ENCODE measurements at places on chromosomes 5 and 9.

- no peak for DNase-seq
Measured at GRCh38 chr5:128271859-128272464, 188.4 kb downstream of the SLC12A2 start.

- no peak for DNase-seq
Measured at GRCh38 chr5:6822556-6823343, 109.5 kb downstream of the TENT4A start.

- no peak for DNase-seq
Measured at GRCh38 chr9:93164085-93164484, 19.9 kb upstream of the WNK2 start.

- DNase-seq = no peak
Measured at GRCh38 chr9:80012557-80013330, 441.0 kb downstream of the TLE4 start.

DNA sequence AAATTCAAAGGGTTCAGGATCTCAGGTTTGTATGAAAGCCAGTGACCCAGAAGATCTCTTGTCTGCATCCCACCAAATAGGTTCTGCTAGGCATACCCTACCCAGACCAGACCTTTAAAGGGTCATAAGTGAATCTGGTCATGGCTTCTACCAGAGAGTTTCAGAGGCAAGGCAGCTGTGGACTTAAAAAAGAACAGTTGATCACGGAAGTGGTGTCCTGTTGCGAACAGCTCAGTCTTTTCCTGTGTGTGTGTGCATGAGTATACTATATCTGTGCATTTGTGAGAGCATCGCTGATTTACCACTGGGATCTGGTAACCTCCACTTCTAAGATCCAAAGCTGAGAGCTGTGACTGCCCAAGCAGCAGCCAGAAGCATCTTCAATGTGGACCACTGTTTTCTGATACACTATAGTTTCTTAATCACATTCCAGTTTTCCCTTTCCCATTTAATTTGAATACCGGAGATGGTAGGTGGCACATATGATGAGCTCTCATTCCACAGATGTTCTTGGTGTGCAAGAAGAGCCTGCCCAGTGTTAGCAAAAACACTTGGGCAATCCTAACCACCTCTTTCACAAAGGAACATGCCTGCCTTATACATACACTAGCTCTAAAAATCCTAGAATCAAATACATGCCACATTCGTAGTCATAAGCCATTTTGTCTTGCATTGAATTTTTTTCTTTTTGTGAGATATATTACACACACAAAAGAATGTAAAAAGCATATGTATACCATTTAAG is 36.2 kb upstream of the OR2S2 start:
- DNase-seq = no peak

- no peak for DNase-seq
Measured at GRCh38 chr9:127382541-127382940, 14.4 kb upstream of the SLC2A8 start.

- DNase-seq = no peak
Measured at GRCh38 chr9:90271707-90272106, 370.9 kb downstream of the DIRAS2 start.

DNA sequence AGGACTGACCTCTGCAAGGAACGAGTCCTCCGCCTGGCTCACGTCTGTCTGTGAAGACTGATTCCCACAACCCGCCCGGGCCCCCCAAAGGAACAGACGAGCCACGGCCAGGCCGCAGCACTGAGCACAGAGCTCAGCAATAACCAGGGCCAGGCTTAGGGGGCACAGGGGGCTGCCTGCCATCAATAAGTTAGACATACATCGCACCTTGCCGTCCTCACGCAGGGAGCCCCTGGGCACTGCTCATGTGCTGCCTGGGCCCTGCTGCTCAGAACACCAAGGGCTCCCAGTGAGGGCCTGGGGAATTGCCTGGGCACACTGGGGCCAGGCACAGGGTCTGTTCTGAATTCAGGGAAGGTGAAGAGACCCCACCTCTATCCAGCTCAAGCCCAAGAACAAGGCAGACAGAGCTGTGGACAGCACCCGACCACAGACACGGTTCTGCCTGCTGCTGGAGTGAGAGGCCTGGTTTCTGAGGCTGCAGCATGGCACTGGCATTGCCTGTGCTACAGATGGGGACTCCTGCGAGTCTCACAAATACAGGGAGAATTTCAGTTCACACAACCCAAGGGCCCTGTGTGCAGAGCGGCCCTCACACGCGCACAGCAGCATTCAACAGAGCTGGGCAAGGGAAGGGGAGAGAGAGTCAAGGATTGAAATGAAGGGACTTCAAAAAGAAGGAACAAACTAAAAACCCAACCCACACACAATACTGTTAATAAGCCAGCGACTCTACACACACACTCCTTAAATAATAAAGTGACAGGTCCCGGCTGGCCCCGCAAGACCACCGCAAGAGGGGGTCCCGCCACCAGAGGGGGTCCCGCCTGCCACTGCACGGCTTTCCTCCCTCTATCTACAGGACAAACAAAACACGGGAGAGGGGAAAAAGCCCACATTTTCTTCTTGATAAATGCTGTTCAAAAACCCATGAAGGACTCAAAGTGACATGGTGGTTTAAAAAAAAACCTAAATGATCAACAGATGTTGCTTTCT is 32.0 kb downstream of the PRRT1B start:
- no peak for DNase-seq

- no peak for DNase-seq
Measured at GRCh38 chr9:73805111-73805510, 653.4 kb downstream of the ANXA1 start.

GRCh38 chr5:35518104-35518503 is 99.6 kb upstream of the SPEF2 start:
- DNase-seq = peak; percentile 85

DNA sequence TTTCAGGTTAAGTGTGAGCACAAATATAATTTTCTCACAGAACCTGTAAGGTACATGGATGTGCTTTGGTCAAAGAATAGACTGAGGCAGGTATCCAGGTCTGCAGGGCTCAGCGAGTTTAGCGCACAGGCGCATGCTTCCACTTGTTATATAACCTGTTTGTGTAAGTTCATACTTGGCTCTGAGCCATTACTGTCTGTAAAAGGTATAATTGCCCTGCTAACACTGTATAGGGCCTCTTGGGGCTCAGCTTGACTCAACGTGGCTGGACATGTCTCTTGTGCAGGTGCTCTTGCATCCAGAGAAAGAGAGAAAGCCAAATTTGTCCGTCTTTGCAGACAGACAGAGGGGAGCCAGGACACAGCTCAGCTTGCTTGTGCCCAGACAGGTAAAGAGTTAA is 759.6 kb downstream of the MTRR start:
- DNase-seq = no peak

DNA sequence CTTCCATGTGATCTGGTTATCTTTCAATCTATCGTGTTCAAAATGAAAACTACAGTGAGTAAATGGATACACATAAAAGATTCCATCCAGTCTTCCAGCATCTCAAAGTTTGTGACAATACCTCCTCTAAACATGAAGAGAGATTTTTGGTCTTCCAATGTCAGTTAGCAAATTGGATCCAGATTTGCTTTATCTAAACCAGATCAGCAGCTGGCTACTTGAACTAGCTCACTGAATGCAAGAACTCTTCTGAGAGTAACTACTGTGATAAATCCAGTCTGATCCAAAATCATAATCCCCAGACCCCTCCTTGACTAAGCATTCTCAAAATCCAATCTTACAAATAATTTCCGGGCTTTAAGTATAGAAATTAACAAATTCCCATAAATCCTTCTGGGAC is 2177.9 kb upstream of the C9orf72 start:
- no peak for DNase-seq
